Globus pallidus (tissue), 1 donor: ENCODE measurements at places on chromosomes 7 and 10.
A peak's percentile ranks its signal among the peaks of the same experiment; 100 is the strongest.

GRCh38 chr7:19958309-19958896, 185.0 kb upstream of the TMEM196 start:
- no peak for DNase-seq

DNA sequence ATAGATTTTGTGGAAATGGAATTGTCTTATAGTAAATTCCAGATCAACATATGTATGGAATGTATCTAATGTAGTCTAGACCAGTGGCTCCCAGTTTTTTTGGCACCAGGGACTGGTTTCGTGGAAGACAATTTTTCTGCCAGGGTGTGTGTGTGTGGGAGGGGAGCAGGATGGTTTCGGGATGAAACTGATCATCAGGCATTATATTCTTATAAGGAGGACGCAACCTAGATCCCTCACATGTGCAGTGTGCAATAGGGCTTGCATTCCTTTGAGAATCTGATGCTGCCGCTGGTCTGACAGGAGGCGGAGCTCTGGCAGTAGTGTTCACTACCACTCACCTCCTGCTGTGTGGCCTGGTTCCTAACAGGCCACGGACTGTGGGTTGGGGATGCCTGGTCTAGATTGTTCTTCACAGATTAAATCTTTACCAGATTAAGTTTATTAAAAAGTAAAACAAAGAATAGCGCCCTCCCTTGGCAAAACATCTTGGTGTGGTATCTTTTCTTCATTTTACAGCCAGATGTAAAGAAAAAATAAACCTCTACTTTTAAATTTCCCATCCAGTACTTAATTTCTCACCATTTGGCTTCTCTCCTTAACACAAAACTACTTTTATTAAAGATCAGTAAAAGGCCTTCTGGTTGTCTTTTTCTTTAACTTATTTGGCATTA, 48.4 kb downstream of the SEPTIN7 start:
- no peak for DNase-seq

- DNase-seq = no peak
Measured at GRCh38 chr10:86363833-86364490, 2.6 kb downstream of the GRID1 start.

GRCh38 chr10:126373972-126374371, 14.3 kb downstream of the ADAM12 start:
- no peak for DNase-seq

DNA sequence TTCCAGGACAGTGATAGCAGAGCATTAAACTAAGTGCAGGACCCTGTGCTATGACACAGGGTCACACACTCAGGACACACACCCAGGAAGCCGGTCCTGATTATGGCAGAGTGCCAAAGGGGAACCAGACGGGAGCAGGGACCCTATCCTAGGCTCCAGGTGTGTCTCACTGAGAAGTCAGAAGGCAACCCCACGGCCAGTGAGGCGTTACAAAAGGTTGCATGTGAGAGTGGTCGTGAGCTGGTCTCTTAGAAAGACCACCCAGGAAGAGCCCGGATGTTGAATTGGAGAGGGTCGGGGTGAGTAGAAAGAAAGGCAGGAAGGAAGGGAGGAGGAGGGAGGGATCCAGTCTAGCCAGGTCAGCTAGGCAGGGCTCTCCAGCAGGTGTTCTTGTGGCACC, 31.0 kb downstream of the FRMPD2 start:
- no peak for DNase-seq

- no peak for DNase-seq
Measured at GRCh38 chr10:33674491-33674890, 340.0 kb upstream of the NRP1 start.

- no peak for DNase-seq
Measured at GRCh38 chr7:50608196-50608906, 43.1 kb upstream of the DDC start.

GRCh38 chr10:118047157-118047719, 497 bp upstream of the RAB11FIP2 start:
- DNase-seq = no peak

- no peak for DNase-seq
Measured at GRCh38 chr7:151402029-151402835, 7.6 kb downstream of the WDR86 start.

DNA sequence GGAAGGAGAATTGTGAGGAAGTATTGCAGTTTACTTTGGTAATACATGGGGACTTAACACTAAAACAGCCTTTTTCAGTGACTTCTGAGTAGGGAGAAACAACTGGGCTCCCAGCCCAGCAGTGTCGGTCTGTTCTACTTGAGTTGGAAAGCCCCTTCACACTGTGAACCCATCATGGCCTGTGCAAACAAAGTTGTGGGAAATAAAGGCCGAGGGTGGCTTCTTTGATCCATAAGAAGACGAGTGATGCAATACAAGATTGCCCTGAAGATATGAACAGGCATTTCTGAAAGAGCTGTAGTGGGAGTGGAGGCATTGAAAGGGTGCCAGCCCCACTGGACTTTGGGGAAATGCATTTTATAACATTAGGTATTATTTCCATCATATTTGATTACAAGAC, 28.3 kb downstream of the C10orf120 start:
- no peak for DNase-seq

GRCh38 chr10:129977794-129978193, 13.7 kb upstream of the EBF3 start:
- DNase-seq = no peak

DNA sequence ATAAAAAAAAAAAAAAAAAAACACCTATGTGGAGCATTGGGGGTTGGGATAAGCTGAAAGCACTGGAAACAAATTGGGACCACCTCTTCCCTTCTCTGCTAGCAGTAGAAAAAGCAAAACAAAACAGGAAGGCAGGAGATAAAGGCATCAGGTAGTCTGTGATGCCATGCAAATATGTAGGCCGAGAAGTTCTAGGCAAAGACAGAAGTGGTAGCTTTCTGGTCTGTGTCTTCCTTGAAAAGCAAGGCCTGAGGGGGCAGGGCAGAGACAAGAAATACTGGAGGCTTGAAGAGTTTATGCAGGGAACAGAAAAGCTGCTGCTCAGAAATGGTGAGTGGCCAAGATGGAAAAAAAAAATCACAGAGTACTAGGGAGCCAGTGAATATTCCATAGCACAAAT, 111.1 kb downstream of the ELMO1 start:
- DNase-seq = no peak

DNA sequence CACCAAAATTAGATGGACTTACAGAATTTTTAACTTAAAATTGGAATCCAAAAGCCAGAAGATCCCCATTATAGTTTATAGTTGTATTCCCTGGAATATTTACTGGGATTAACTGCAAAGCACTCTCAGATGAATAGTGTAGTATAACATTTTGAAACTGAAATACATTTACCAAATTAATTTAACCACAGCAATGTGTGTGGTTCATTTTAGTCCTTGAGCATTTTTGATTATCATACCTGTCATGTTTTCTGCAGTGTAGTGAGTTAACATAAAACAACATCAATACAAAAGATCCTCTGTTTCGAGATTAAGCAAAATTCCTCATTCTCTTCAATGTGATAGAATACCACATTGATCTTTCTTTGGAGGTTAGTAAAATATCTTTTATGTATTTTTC, 3.7 kb downstream of the VIM start:
- DNase-seq = no peak

DNA sequence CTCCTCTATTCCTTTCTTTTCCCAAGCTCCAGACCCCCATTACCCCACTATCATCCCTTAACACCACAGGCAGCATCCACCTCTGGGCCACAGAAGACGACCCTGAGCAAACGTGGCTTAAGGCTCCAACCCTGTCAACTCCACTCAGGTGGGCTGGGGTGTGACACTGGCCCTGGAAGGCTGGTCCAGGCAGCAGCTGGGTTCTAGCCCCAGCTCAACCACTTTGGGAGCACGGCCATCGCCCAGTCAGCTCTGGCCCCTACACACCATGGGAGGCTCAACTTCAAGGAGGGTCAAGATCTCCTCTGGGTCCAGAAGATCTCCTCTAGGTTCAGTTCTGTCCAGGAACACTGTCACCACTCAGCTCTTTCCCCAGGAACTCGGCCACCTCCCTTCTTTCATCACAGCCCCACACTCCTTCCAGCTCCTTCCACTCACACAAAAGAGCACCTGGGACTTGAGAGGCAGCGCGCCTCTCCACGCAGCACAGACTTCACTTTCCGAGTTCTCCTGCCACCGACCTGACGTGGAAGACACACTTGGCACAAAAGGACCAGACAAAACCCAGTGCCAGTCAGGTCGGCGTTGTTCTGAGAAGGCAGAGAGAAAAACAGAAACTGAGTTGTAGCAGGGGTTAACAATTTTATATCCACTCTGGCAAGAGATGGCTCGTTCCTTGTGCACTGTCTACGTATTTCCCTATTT, 84.1 kb downstream of the CTBP2 start:
- DNase-seq = no peak

- DNase-seq = no peak
Measured at GRCh38 chr10:120314442-120314841, 142.6 kb upstream of the PLPP4 start.

- DNase-seq = no peak
Measured at GRCh38 chr10:110147961-110148360, 59.4 kb upstream of the MXI1 start.

- DNase-seq = no peak
Measured at GRCh38 chr7:1938788-1939433, 268.8 kb downstream of the ELFN1 start.

GRCh38 chr10:52747694-52748093, 24.9 kb downstream of the MBL2 start:
- no peak for DNase-seq

- DNase-seq = peak; percentile 26
Measured at GRCh38 chr10:87771871-87772500, 46.0 kb downstream of the ATAD1 start.

- DNase-seq = no peak
Measured at GRCh38 chr7:144489504-144489903, 86.0 kb upstream of the NOBOX start.

DNA sequence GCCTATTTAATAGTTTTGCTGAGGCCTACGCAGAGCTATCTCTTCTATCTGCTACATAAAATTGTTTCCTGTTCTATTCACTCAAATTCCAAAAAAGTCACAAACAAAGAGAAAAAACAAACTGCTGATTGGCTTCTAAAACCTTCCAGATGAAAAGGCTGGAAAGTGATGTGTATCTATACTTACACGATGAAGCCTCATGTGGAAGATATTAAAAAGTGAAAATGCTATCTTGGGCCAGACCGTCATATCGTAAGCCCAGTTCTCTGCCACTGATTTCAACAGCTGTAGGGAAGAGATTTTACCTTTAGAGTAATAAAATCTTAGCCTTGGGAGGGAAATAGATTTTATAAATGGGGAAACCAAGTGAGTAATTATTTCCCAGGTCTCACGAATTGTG, 394.8 kb downstream of the KIF20B start:
- DNase-seq = no peak

DNA sequence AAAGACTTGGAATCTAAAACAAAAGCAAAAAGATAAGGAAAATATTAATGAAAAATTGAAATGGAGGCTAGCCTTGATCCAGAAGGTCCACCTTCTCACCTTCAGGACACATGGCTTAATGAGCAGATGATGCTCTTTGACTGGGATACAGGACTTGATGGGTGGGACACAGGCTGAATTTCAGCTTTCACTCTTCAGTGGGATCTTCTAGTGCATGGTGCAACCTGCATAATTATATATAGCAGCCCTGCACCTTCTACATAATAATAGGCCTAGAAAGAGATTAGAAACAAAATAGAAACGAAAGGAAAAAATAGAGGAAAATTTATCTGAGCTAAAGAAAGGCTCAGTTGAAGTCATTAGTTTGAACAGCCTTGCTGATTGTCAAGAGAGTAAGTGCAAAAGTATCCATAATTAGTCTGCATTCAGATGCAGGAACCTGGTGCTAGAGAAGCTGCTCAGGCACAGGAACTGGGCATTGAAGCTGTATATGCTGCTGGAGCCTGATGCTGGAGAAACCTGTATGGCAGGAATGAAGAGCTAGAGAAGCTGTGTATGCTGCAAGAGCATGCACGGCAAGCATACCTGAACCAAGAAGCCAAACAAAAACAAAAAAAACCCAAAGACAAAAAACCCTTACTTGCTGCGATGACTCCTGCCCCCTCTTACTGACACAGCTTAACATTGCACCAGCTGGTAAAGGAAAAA, 19.4 kb downstream of the MKLN1 start:
- no peak for DNase-seq

- no peak for DNase-seq
Measured at GRCh38 chr10:10223131-10223530, 794.5 kb upstream of the CELF2 start.

DNA sequence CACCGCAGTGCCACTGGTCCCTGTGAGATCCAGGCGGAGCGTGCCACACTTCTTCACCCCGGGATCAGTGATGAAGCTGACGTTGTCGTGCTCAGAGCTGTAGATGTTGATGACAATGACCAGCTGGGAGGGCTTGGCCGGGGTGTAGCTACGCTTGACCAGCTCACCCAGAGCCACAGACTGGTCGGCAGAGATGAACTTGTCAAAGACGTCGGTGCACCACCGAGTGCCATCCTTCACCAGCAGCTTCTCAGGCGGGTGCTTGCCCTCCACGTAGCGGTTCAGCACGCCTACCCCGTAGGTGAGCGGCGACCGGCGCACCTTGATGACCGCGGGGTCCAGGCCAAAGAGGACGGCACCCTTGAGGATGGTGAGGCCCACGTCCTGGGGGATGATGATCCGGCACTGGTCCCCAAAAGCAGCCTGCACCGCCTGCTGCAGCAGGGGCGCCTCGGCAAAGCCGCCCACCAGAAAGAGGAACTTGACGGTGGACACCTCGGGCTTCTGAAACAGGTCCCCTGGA, 54.2 kb downstream of the PNLIPRP2 start:
- no peak for DNase-seq

- peak; percentile 73 for DNase-seq
Measured at GRCh38 chr10:100338434-100339036, 8.5 kb upstream of the SCD start.

- no peak for DNase-seq
Measured at GRCh38 chr10:95355301-95355700, 64.5 kb upstream of the PDLIM1 start.

DNA sequence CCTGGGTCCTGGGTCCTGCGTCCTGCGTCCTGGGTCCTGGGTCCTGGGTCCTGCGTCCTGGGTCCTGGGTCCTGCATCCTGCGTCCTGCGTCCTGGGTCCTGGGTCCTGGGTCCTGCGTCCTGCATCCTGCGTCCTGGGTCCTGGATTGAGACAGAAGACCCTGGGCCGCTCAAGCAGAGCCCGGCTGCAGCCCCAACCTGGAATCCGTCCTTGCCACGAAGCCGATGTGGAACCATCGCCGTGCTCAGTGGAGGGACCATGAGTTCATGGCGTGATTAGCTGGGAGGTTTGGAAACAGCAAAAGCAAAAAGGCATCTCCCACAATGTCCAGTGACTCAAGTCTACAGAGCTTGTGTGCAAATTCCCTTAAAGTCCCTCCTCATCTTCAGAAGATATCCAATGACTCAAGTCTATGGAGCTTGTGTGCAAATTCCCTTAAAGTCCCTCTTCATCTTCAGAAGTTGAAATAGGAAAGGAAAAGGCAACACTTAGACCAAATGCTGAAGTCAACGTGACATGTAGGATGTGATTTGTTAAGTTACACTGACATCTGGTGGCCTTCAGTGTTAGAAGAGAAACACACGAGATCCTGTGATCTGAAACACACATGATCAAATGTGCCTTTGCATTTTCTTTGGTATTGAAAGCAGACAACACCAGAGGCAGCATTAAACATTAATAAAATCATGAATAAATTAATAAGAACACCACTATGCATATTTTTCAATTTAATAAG, 179.9 kb downstream of the PTPRN2 start:
- DNase-seq = peak; percentile 72

GRCh38 chr10:122348935-122349361, 25.6 kb upstream of the PLEKHA1 start:
- no peak for DNase-seq

- DNase-seq = no peak
Measured at GRCh38 chr7:129883151-129883550, 69.6 kb downstream of the UBE2H start.

GRCh38 chr10:48760983-48761382, 76.3 kb downstream of the WDFY4 start:
- DNase-seq = no peak
